ENCODE measurements at places on chromosomes 2 and 18. TPM values are rescaled to one million over a fixed set of nuclear protein-coding genes. Genes with fewer than 3 reads are reported as not detected.

GRCh38 chr18:74473976-74474640 lies 17.0 kb upstream of the DIPK1C start:
- DNase-seq, result no peak
- no peak overlapping the region for H3K27ac ChIP-seq
- no peaks in the 10 kb centered on the region for H3K36me3 ChIP-seq
- peaks cover 15% of the 10 kb centered on the region for H3K27me3 ChIP-seq
- H3K4me3 ChIP-seq, result no peak overlapping the region

- no peak for DNase-seq
- peaks cover 54% of the 10 kb centered on the region for H3K27me3 ChIP-seq
- H3K27ac ChIP-seq, result no peak within 1 kb of the TSS
- no peak within 1 kb of the TSS for H3K4me3 ChIP-seq
Measured at GRCh38 chr2:218781691-218782527, at the start of gene CYP27A1. TSS of gene CYP27A1 (plus strand) at chr2:218782147. CDS start at chr2:218782183, 36 bp downstream.

GRCh38 chr18:32435631-32436500 lies 34.8 kb downstream of the GAREM1 start:
- no peak overlapping the region for H3K27ac ChIP-seq
- no peak for DNase-seq
- no peaks in the 10 kb centered on the region for H3K4me1 ChIP-seq
- no peaks in the 10 kb centered on the region for H3K36me3 ChIP-seq
- peaks cover 9% of the 10 kb centered on the region for H3K27me3 ChIP-seq
- H3K4me3 ChIP-seq, result no peak overlapping the region

DNA sequence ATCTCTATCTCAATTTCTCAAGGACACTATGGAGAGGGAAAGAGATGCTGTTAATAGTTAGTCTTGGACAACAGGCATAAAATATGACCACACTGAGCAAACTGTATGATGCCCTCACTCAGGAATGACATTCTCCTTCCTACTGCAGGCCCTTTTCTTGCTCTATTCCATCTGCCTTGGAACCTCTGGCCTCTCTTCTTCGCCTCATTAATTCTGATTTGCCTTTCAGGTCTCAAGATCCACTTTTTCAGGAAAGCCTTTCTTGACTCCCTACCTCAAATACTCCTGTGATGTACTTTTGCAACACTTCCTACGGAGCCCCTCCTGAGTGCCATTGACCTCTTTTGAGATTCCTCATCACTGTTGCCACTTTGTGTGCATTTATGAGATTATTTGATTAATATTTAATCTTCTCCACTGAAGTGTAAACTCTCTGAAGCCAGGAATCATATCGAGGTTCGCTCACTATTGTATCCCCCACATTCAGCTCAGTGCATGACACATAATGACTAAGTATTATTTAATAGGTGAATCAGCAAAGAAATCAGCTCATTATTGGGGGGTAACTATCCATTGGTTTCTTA lies 21.3 kb upstream of the SPP2 start:
- no peaks in the 10 kb centered on the region for H3K36me3 ChIP-seq
- no peak for DNase-seq
- H3K4me1 ChIP-seq, result peaks cover 18% of the 10 kb centered on the region
- H3K4me3 ChIP-seq, result no peak overlapping the region

GRCh38 chr2:47128705-47129104 lies 26.4 kb downstream of the STPG4 start:
- H3K36me3 ChIP-seq, result peaks cover 3% of the 10 kb centered on the region
- no peak overlapping the region for H3K27ac ChIP-seq
- H3K4me3 ChIP-seq, result no peak overlapping the region
- no peaks in the 10 kb centered on the region for H3K27me3 ChIP-seq
- no peaks in the 10 kb centered on the region for H3K4me1 ChIP-seq

- H3K27ac ChIP-seq, result no peak overlapping the region
- H3K4me1 ChIP-seq, result no peaks in the 10 kb centered on the region
- DNase-seq, result no peak
- H3K27me3 ChIP-seq, result peaks cover 11% of the 10 kb centered on the region
- H3K4me3 ChIP-seq, result no peak overlapping the region
Measured at GRCh38 chr2:67857836-67858235, 205.0 kb downstream of the C1D start.

DNA sequence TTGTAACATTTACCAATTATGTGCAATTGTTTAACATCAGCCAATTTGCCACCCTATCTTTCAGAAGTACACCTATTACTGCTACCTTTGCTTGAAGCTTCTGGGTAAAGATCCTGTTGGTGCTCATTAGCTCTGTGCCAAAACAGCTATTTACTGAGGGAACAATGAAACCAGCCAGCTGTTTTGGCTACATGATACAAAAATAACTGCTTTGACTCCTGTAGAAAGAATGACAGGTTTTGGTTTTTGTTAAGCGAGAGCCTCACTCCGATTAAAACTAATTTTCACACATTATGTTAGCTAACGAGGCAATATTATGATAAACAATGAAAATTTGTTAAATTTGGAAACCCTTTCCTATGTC lies 907.0 kb downstream of the EPHA4 start:
- no peaks in the 10 kb centered on the region for H3K36me3 ChIP-seq
- no peaks in the 10 kb centered on the region for H3K4me1 ChIP-seq
- H3K4me3 ChIP-seq, result no peak overlapping the region
- DNase-seq, result no peak

DNA sequence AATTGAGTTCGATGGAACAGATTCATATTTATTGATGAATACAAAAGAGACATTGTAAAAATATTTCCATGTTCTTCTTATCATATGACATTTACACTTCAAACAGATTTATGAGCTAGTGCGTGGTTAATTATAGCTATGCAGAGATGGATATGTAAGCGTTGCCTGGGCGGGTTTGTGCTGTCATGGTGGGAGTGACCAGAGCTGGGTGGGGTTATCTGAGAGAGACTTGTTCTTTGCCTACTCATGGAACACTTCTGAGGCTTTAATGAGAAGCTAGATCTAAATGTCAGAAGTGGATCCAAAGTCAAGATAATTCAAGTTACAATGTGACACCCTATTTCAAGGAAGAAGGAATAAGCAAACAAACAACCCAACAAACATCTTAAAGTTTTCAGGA lies 162.3 kb upstream of the ZEB2 start:
- no peaks in the 10 kb centered on the region for H3K27me3 ChIP-seq
- no peak for DNase-seq
- no peaks in the 10 kb centered on the region for H3K36me3 ChIP-seq
- H3K4me3 ChIP-seq, result no peak overlapping the region

DNA sequence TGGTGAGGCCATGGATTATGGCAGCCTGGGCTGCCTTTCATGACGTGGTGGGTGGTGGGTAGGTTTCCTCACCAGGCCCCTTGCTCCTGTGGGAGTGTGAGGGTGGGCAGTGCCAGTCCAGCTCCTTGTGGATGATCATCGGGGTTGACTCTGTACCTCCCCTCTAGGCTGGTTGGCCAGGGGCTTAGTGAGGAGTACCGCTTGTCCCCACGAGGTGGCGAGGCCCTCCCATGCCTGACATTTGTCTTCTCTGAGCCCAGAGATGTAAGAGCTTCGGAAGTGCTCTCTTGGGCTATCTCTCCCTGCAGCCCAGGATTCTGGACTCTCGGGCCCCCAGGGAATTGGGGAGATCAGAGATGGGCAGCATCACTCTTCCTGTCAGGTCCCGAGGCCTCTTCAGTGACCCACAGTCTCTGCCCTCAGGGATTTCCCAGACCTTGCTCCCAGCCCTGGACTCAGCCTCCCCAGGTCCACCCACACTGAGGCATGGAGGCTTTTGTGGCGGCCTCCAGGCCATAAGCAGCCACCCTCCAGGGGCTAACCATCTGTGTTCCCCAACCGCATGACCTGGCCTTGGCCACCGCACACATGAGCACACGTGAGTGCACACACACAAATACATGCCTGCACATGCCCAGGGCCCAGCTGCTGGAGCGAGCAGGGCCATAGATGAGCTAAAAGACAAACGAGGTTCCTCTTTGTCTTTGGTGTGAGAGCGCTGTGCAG lies 6.5 kb downstream of the SPR start:
- H3K27me3 ChIP-seq, result peaks cover 57% of the 10 kb centered on the region
- H3K27ac ChIP-seq, result no peak overlapping the region
- no peaks in the 10 kb centered on the region for H3K36me3 ChIP-seq
- H3K4me1 ChIP-seq, result no peaks in the 10 kb centered on the region

GRCh38 chr18:43526426-43527145 lies 249.3 kb upstream of the SYT4 start:
- no peaks in the 10 kb centered on the region for H3K36me3 ChIP-seq
- DNase-seq, result no peak
- H3K4me3 ChIP-seq, result no peak overlapping the region
- no peak overlapping the region for H3K27ac ChIP-seq

DNA sequence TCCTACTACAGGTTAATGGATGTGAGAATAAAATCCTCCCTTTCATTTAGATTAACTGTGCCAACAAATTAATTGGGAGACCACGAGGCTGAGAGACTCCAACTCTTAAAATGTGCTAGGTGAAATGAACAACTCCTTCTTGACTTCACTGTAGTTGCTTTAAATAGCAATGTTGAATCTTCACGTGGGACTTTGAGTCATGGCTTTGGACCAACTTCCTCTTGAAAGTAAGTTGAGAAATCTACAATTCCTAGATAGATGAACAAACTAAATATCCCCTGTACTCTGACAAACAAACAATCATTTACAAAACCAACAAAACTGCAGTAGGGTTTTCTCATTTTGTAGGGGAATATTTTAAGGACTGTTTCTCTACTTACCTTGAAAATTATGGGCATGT lies 291.9 kb upstream of the SPRED2 start:
- no peaks in the 10 kb centered on the region for H3K4me1 ChIP-seq
- H3K4me3 ChIP-seq, result no peak overlapping the region
- DNase-seq, result no peak
- peaks cover 21% of the 10 kb centered on the region for H3K27me3 ChIP-seq
- H3K36me3 ChIP-seq, result no peaks in the 10 kb centered on the region

DNA sequence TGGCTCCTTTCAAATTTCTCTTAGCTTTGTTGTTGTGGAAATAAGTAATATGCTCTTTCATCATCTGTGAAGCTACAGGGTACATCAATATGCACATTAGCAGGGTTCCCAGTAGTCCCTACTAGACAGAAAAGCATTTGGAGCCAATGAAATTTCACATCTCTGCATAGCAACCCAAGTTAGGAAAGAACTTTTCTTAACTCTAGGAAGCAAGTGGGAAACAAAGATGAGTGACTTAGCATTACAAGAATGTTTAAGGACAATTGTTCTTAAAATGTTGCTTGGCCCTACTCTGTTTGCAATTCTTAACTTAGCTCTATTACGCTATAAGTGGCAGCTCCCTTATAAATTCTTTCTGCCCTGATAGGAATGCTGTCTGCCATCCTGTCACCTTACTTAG lies 39.6 kb downstream of the ZEB2 start:
- DNase-seq, result no peak
- H3K4me1 ChIP-seq, result peaks cover 81% of the 10 kb centered on the region
- no peak overlapping the region for H3K27ac ChIP-seq
- H3K4me3 ChIP-seq, result no peak overlapping the region
- peaks cover 65% of the 10 kb centered on the region for H3K36me3 ChIP-seq

DNA sequence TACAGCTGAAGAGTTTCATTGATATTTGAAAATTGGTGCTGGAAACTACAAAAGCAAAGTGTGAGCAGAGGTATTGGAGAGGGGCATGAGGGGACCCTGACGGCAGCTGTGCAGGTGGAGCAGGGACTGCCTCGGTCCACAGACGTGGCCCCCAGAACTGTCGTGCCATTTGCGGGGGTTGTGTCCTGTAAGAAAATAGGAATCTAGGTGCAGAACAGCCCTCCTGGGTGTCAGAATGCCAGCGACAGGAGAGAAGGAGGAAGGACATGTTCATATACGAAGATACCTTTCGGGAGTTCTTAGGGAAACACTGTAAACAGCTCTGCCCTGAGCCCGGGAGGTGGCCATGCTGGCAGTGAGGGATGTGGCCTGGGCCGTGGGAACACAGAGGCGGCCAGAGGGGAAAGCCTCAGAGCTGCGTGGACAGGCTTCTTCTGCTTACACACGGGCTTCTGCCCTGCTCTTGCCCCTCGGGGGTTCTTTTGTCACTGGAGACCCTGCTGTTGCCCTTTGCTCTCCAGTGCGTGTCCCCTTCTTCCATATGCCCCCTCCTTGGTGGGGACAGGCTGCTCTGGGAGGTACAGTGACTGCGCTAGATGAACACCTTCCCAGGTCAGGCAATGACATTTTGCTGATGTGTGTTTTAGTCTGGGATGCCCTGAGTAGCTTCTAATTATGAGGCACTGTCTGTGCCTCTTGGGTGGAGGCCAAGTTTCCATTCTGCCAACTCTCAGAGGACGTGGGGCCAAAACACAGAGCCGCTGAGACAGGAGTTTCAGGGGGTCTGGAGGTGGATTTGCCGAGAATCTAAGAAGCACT lies 81.9 kb upstream of the TXNDC2 start:
- H3K4me3 ChIP-seq, result no peak overlapping the region
- DNase-seq, result no peak
- H3K27ac ChIP-seq, result no peak overlapping the region
- H3K4me1 ChIP-seq, result no peaks in the 10 kb centered on the region
- H3K36me3 ChIP-seq, result peaks cover 43% of the 10 kb centered on the region

Gene MC2R
- not detected for total RNA-seq

Gene HOXD11
- not detected for total RNA-seq

Gene STK39
- 18.5 TPM for total RNA-seq

Gene ATF2
- total RNA-seq, result 49.0 TPM

Gene RNF181
- 108 TPM for total RNA-seq

Gene DCDC2C
- not detected for total RNA-seq

Gene PID1
- 0.27 TPM for total RNA-seq

Gene POTEC
- total RNA-seq, result not detected

Gene FAM210A
- total RNA-seq, result 13.9 TPM

Data from activated B cell treated with CpG ODN at 0.5 μM for 24 hours (primary cell).